HL-60 (cell line): ENCODE measurements at places on chromosomes 13 and 19.

GRCh38 chr19:13163609-13164342 is 13.6 kb downstream of the IER2 start:
- DNase-seq: no peak

- DNase-seq: peak; percentile 65
Measured at GRCh38 chr13:71864094-71864985, 2.7 kb downstream of the DACH1 start.

- DNase-seq: no peak
Measured at GRCh38 chr19:54433697-54434096, 15.3 kb upstream of the LENG8 start.

DNA sequence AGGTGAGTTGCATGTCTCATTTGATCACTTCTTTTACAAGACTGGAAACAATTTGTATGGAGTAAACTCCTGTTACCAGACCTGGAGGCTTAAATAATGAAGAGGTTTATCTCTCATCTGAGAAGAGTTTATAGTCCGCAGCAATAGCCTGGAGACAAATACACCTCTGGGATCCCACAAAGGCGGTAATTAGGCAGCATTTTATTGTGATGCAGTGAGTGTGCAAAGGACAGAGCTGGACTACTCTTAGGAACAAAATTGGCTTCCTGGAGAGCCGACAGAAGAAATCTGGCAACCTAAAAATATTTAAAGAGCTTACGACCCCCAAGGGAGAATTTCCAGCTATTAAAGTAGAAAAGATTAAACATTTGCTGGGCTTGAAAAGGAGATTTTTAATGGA is 11.8 kb upstream of the KATNAL1 start:
- DNase-seq: no peak

DNA sequence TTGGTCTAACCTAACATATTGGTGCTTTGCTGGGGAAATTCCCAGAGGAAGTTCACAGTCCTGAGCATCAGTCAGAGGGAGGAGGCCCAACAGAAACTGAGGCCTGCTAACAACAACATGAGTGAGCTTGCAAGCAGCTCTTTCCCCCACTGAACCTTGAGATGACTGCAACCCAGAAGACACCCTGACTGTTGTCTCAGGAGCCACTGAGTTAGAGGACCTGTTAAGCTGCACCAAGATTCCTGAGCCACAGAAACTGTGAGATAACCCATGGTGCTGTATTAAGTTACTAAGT is 193.2 kb upstream of the UBL3 start:
- no peak for DNase-seq

GRCh38 chr13:96992633-96993032 is 1.6 kb downstream of the OXGR1 start:
- DNase-seq: no peak

- no peak for DNase-seq
Measured at GRCh38 chr19:29062475-29063435, 150.2 kb downstream of the UQCRFS1 start.

- DNase-seq: no peak
Measured at GRCh38 chr19:17488593-17489391, 18.5 kb downstream of the SLC27A1 start.

DNA sequence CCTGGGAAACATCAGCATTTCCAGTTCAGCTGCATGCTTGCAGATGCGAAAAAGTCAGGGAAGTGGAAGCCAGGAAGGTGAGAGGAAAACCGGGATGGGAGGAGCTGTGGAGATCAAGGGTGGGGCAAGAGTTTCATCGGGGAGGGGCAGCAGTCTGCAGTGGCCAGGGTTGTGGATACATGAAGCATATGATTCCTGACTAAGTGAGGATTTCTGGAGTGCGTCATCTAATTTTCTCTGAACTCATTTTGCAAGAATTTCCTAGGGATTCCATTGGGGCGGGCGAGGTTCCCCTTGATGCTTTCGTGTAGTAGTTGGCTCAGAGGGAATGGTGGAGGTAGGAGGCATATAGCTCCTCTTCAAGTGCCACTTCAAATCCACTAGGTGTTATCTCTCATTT is 344.1 kb upstream of the TMTC4 start:
- DNase-seq: no peak

DNA sequence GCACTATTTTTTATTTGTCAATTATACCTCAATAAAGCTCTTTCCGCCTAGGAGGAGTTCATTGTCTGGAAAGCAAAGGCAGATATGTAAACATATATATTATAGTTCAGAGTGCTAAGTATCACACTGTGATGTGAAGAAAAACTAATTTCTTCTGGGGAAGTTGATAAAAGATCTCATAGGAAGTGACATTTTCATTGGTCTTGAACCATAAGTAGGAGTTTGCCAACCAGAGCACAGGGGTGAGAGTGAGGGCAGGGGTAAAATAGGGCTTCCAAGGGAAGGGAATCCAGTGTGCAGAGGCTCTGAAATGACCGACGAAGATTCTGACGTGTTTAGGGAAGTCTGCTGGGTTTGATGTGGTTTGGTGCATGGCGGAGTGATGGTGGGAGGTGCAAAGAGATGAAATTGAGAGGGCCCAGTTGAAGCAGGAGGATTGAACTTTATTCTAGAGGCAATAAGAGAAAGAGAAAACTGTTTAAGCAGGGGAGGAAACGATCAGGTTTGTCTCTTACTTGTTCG is 780 bp upstream of the GTF2F2 start:
- DNase-seq: no peak

- no peak for DNase-seq
Measured at GRCh38 chr19:56974556-56975207, 134.2 kb upstream of the PEG3 start.

DNA sequence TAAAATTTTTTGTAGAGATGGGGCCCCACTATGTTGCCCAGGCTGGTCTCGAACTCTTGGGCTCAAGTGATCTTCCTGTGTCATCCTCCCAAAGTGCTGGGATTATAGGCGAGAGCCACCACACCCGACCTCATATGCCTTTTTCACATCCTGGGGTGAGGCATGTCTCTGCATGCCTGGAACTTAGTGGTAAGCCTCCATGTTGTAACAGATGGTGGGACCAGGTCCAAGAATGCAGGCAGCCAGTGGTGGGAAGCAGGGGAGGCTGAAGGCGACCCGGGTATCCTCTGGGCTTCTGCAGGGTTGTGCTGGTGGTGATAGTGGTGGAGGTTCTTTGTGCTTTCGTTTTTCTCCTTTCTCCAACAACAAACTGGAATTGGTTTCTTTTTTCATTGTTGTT is 30.1 kb upstream of the CCDC124 start:
- no peak for DNase-seq

DNA sequence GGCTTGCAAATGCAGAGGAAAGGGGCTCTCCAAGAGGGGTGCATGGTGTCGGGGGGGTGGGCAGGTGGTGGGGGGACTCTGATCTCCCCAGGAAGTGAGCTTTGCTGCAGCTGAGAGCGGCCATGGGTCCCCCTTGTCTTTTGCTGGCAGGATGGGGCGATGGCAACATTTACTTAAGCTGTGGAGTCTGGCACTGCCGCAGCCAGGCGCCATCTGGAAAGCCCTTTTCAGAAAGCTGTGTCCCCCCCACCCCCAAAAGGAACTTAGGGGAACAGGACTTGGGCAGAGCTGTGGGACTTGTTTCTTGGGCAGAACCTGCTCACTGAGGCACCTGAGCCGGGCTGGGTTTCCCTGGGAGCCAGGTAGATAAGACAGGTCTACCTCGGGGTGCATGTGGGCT is 80.7 kb downstream of the ZNF536 start:
- no peak for DNase-seq

DNA sequence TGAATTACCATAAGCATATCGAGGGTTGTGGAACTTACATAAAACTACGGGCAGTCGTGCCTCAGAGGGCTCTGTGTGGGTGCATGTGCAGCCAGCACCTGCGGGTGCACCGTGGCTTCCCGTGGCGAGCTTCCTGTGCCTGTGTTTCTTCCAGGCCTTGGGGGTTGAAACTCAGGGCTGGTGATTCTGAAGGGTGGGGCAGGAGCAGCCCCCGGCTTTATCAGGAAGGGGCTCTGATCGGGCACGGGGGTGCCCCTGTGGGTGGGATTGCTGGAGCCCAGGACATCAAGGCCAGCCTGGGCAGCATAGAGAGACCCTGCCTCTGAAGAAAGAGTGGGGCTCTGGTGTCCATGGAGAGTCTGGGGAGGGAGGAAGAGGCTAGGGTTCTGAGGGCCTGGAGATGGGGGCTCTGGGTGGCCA is 11.1 kb downstream of the ATP4B start:
- DNase-seq: no peak

- no peak for DNase-seq
Measured at GRCh38 chr19:6925386-6925785, 38.0 kb downstream of the ADGRE1 start.

DNA sequence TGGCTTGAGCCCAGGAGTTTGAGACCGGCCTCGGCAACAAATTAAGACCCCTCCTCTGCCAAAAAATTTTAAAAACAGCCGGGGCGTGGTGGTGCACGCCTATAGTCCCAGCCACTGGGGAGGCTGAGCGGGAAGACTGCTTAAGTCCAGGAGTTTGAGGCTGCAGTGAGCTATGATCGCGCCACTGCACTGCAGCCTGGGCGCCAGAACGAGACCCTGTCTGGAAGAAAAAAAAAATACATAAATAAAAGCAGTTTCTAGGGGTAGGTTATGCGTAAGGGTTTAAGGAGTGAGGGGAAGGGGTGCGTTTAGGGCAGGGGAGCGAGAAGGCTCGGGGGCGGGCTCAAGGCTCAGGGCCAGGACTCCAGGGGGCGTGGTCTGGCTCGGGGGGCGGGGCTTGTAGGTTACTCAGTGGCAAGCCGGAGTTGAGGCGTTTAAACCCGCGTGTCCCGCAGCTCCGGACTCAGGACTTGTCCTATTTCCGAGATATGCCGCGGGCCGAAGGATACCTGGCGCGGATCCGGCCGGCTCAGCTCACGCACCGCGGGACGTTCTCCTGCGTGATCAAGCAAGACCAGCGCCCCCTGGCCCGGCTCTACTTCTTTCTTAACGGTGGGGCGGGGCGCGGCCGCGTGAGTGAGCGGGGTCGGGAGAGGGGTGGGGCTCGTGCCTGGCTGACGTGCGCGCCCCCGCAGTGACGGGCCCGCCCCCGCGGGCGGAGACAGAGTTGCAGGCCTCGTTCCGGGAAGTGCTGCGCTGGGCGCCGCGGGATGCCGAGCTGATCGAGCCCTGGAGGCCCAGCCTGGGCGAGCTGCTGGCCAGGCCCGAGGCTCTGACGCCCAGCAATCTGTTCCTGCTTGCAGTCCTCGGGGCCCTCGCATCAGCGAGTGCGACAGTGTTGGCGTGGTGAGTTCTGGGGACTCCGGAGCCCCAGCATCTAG is 10.7 kb downstream of the SPACA6 start:
- peak; percentile 93 for DNase-seq

DNA sequence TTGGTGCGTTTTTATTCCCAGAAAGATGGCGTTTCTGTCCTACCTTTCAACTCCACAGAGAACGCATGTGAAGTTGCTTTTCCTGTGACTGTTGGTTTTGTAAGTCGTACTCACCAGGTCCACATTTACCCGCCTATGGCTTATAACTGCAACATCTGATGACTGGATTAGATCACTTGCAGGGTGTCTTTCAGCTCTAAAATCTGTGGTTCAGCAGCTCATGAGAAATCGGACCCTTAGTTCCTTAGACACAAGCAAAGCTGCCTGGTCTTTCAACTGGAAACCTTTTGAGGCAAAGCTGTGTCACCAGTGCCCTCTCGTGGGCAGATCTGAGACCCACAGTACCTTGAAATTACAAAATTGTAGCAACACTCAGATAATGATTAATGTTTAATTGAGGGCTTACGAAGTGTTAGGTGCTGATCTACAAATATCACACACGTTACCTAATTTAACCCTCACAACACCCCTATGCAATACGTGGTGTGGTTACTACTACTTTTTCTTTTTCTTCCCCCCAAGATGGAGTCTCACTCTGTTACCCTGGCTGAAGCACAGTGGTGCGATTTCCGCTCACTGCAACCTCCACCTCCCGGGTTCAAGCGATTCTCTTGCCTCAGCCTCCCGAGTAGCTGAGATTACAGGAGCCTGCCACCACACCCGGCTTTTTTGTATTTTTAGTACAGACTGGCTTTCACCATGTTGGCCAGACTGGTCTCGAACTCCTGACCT is 65.4 kb downstream of the RUBCNL start:
- peak; percentile 82 for DNase-seq

- no peak for DNase-seq
Measured at GRCh38 chr13:99737481-99738245, 233.9 kb downstream of the ZIC5 start.

- no peak for DNase-seq
Measured at GRCh38 chr19:10760273-10760944, 42.5 kb downstream of the DNM2 start.

DNA sequence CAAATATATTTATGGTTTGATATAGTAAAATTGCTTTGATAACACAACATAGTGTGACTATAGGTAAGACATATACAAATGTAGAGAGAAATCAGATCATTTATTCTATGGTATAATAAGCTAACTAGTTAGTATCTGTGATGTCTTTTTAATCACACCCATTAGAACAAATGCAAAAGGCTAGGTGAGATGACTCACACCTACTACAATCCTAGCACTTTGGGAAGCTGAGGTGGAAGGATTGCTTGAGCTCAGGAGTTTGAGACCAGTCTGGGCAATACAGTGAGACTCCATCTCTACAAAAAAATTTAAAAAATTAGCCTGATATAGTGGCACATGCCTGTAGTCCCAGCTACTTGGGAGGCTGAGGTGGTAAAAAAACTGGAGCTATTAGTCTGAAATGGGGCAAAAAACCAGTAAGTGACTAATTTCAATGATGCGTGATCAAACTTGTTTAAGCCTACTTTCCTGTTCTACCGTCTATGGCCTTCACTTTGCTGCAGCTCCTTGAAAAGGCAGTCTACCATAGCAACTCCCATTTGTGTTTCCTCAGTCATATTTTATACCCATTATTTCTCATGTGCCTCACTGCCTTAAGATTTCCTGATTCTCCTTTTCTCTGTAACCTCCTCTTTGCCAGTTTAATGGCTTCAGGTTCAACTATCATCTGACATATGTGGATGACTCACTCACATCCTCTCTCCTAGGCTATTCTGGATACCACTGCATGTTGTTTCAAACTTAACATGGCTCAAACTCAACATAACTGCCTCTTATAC is 12.5 kb downstream of the ALG5 start:
- DNase-seq: no peak

GRCh38 chr13:25881971-25882451 is 169.8 kb downstream of the SHISA2 start:
- no peak for DNase-seq

GRCh38 chr13:46297361-46297811 is 85.7 kb downstream of the LRRC63 start:
- DNase-seq: no peak

GRCh38 chr19:1373042-1373533 is 10.6 kb upstream of the NDUFS7 start:
- DNase-seq: no peak

- no peak for DNase-seq
Measured at GRCh38 chr13:53012707-53013106, 15.9 kb upstream of the OLFM4 start.
